ENCODE measurements at places on chromosomes 3 and 15. TPM values are rescaled to one million over a fixed set of nuclear protein-coding genes. Genes with fewer than 3 reads are reported as not detected.

DNA sequence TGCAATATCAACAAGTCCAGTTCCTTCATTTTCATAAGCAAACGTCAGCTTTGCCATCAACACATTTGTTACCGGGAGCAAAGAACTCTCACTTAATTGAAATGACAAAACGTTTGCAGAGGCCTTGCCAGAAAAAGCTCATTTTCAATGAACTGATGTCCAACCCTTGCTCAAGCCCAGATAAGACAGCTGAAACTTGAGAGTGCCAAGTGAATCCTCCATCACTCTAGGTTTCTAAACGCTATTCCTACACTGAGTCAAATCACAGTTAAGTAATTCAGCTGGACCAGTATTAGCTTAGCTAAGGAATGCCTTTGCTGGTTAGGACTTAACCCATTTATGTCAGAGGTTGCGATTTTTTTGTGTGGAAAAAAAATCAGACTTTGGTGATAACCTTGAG, 11.5 kb downstream of the CHSY1 start:
- no peak overlapping the region for H3K27ac ChIP-seq
- no peaks in the 10 kb centered on the region for H3K27me3 ChIP-seq
- no peak overlapping the region for H3K4me3 ChIP-seq
- H3K36me3 ChIP-seq = peaks cover 11% of the 10 kb centered on the region

GRCh38 chr15:50563756-50564155, 17.3 kb upstream of the USP50 start:
- no peaks in the 10 kb centered on the region for H3K4me1 ChIP-seq
- H3K36me3 ChIP-seq = peaks cover 18% of the 10 kb centered on the region
- no peak overlapping the region for H3K4me3 ChIP-seq
- DNase-seq = no peak
- H3K27ac ChIP-seq = no peak overlapping the region
- H3K27me3 ChIP-seq = no peaks in the 10 kb centered on the region

DNA sequence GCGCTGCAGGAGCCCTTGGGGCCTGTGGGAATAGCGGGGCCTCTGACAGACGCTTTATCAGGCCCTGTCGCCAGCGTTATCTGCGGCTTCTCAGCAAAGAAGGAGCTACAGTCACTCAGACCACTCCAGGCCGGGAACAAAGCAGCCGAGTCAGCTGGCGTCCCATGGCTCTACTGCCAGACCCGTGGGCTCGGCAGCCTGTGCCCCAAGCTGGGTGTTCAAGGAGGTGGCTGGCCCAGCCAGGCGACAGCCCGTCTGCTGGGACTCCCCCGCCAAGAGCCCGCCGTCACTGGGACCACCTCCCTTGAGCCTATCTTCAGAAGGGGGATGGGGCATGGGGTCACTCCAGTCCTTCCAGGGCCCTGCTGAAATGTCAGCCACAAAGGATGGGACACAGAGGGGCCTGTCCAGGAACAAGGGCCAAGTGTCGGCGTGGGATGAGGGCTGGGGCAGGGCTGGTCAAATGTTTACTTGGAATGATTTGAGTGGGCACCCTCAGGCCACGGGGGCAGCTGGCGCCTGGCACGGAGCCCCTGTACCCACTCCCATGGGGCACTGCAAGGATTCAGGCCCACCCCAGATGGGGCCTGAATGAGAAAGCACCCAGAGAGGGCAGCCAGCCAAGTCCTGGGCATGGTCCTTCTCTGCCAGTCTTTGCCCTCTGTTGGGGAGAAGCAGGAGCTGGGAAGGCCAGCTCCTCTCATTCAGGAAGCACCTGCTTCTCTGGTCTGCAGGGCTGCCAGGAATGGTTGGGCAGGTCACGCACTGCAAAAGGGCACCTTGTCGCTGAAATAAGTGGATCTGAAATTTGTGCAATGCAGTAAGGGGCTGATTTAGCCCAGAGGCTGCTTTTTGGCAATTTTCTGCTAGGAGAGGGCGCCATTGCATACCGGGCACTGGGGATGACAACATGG, 148.3 kb downstream of the SMAD6 start:
- H3K27me3 ChIP-seq = peaks cover 16% of the 10 kb centered on the region
- no peak for DNase-seq
- peaks cover 20% of the 10 kb centered on the region for H3K4me1 ChIP-seq
- H3K36me3 ChIP-seq = no peaks in the 10 kb centered on the region
- no peak overlapping the region for H3K4me3 ChIP-seq

- H3K27me3 ChIP-seq = no peaks in the 10 kb centered on the region
- no peak for DNase-seq
Observed at GRCh38 chr3:100103558-100104441, 10.5 kb downstream of the FILIP1L start.

DNA sequence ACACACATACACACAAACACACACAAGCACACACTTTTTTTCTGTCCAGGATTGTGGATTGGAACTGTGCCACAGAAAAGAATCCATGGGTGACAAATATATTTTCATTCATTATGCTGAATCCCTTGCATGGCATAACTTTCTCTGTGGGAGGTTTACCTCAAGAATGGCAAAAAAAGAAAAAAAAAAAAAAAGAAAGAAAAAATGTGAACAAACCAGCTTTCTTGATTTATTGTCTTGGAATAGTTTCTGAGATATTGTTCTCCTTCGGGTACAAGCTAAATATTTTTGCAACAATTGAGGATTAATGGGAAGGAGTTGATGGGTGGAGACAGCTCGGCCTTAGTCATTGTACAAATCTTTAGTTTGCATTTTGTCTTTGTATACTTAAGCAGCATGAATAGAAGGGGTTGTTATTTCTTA, 153.1 kb downstream of the GMNC start:
- no peak overlapping the region for H3K4me3 ChIP-seq
- H3K4me1 ChIP-seq = peaks cover 28% of the 10 kb centered on the region
- H3K36me3 ChIP-seq = no peaks in the 10 kb centered on the region
- no peak overlapping the region for H3K27ac ChIP-seq

DNA sequence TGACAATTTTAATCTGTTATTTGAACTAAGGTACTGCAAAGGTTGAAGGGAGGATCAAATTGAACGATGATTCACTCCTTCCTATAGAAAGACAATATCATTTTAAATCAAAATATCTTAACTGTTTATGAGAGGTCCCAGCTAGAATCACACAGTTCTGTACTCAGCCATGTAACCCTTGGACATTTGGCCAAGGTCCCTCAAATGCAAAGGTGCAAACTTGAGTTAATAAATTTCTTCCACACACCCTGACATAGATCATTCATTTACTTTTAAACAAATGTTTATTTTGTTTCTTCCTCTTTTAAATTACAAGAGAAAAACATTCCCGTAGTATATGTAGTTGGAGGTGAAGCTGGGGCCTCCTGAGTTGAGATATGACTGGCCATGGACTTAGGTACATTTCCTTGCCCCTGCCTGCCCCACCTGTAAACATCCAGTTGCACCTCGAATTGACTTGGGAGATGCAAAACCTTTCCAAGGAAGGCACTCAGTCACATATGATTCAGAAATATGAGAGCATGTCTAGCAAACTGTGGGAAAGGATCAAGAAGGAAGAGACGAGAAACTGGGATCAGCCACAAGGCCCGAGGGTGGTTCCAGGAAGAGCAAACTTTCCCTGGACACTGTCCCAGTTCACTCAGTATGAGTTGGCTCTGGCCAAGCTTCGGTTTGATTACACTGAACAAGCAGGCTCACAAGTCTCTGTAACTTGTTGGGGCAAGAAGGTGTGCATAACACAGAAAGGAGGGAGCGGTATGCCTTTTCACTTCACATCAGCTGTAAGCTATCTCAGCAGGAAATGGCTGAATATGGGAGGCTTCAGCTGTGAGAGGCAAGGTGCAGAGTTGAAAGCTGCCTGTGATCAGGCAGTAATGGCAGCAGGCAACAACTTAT, 6.7 kb downstream of the TNFSF10 start:
- no peaks in the 10 kb centered on the region for H3K36me3 ChIP-seq
- no peak overlapping the region for H3K4me3 ChIP-seq
- no peaks in the 10 kb centered on the region for H3K27me3 ChIP-seq
- no peak overlapping the region for H3K27ac ChIP-seq

Gene AADACL2
- not detected for total RNA-seq

- H3K4me3 ChIP-seq = no peak overlapping the region
- no peak for DNase-seq
- H3K4me1 ChIP-seq = peaks cover 31% of the 10 kb centered on the region
- H3K27ac ChIP-seq = no peak overlapping the region
- no peaks in the 10 kb centered on the region for H3K27me3 ChIP-seq
Observed at GRCh38 chr3:150293401-150294001, 114.6 kb upstream of the TSC22D2 start.

Gene TEX264
- 11.8 TPM for total RNA-seq

DNA sequence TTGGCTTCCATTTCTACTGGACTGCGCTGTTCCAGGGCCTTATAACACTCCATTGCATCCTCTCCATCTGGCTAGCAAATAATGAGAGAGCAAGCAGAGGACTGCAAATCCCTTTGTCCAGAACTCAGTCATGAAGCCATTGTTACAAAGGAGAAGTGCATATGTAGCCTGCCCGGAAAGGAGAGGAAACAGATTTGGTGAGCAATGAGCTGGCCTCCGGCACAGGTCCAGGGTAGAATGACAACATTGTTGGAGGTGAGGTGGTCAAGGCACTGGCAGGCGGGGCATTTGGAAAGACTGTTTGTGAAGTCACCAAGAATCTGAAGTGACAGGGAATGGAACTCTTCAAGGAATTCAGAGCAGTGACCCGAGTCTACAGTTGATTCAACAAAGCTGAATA, 25.0 kb upstream of the ATP1B3 start:
- no peaks in the 10 kb centered on the region for H3K27me3 ChIP-seq
- no peaks in the 10 kb centered on the region for H3K36me3 ChIP-seq
- no peaks in the 10 kb centered on the region for H3K4me1 ChIP-seq
- H3K27ac ChIP-seq = no peak overlapping the region

DNA sequence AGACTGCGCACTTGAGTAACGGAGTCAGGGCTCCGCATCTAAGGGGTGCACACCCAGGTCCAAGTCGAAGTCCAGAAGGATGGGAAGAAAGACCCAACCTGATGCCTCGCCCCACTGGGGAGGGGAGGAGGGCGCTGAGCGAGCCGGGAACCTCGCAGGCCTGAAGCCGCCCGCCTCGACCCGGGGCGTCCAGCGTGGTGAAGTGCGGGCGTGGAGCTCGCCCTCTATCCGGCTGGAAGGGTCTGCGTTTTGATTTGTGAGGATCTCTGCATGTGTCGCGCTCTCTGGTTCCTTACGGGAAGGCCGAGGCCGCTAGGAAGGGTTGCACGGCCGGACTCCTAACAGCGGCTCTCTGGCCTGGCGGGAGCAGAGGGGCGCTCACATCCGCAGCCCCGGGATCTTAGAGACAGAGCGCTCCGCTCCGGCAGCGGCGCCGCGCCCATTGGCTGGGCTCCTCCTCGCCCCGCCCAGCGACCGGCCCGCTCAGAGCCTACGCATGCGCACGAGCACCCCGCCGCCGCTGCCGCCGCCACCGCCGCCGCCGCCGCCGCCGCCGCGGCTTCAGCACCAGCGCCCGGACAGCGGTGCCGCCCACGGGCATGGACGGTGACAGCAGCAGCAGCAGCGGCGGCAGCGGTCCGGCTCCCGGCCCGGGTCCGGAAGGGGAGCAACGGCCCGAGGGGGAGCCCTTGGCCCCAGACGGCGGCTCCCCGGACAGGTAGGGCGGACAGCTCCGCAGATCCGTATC, at the start of gene DISP2:
Gene DISP2 (plus strand): TSS at position 497 of the 748 bp plus-strand sequence. CDS start 103 bp downstream, at position 600.
- H3K36me3 ChIP-seq = no peaks in the 10 kb centered on the region
- peaks cover 34% of the 10 kb centered on the region for H3K27me3 ChIP-seq
- DNase-seq = peak; percentile 91
- no peak within 1 kb of the TSS for H3K27ac ChIP-seq
- H3K4me1 ChIP-seq = peaks cover 29% of the 10 kb centered on the region

GRCh38 chr3:33717616-33717865, 513 bp downstream of the CLASP2 start:
- H3K27me3 ChIP-seq = no peaks in the 10 kb centered on the region
- 0 out of 2 replicates have a peak overlapping the region, but pooled peaks have one; percentile 56 for H3K27ac ChIP-seq
- DNase-seq = peak; percentile 73
- H3K4me1 ChIP-seq = peaks cover 9% of the 10 kb centered on the region

- H3K27ac ChIP-seq = no peak overlapping the region
- H3K4me1 ChIP-seq = peaks cover 29% of the 10 kb centered on the region
- H3K4me3 ChIP-seq = no peak overlapping the region
- H3K27me3 ChIP-seq = no peaks in the 10 kb centered on the region
- H3K36me3 ChIP-seq = no peaks in the 10 kb centered on the region
Observed at GRCh38 chr15:77811270-77811669, 178.6 kb upstream of the LINGO1 start.

Gene AMOTL2
- total RNA-seq = 76.9 TPM

DNA sequence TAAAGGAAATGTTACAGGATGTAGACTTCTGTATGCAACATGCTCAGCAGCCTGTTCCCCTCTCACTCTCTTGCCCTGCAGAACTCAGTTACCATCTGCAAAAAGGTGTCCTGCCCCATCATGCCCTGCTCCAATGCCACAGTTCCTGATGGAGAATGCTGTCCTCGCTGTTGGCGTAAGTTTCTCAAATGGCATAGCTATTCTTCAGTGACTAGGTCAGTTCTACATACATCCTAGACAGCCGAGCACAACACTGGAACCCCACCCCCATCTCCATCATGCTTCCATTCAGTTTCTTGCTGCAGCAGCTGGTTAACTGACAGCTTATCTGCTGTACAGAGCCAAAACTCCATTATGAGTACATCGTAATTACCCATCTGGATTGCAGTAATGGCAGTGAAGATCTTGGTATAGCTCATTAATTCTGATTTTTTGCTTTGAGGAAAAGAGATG, 4.5 kb downstream of the THBS1 start:
- H3K4me3 ChIP-seq = no peak overlapping the region
- H3K27ac ChIP-seq = no peak overlapping the region
- H3K27me3 ChIP-seq = no peaks in the 10 kb centered on the region
- peaks cover 78% of the 10 kb centered on the region for H3K36me3 ChIP-seq
- peaks cover 13% of the 10 kb centered on the region for H3K4me1 ChIP-seq

GRCh38 chr3:123819949-123820348, 64.2 kb downstream of the MYLK start:
- H3K4me3 ChIP-seq = no peak overlapping the region
- peaks cover 15% of the 10 kb centered on the region for H3K4me1 ChIP-seq
- no peak overlapping the region for H3K27ac ChIP-seq
- H3K36me3 ChIP-seq = peaks cover 9% of the 10 kb centered on the region
- DNase-seq = no peak

DNA sequence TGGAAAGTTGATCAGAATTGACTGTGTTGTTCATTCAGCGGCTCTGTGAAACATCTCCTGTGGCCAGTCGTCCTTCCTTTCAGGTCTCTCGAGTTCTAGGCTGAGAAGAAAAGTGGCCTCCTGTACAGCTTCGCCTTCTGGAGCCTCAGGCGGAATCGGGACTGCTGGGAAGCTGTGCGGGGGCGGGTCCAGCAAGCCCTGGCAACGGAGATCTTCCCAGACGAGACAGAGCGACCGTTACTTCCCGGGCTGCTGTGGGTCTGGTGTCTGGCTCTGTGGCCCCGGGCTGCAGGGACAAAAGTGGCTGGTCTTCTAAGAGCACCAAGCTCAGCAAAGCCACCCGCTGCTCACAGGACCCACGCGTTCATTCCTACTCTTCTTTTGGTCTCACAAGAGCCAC, 88.6 kb upstream of the CACNA2D3 start:
- no peaks in the 10 kb centered on the region for H3K36me3 ChIP-seq
- H3K27me3 ChIP-seq = no peaks in the 10 kb centered on the region

Gene TIGIT
- 0.07 TPM for total RNA-seq

Gene SLC2A2
- total RNA-seq = not detected

GRCh38 chr3:52443791-52444687, 864 bp downstream of the SEMA3G start:
- no peaks in the 10 kb centered on the region for H3K36me3 ChIP-seq
- peaks cover 7% of the 10 kb centered on the region for H3K4me1 ChIP-seq
- no peaks in the 10 kb centered on the region for H3K27me3 ChIP-seq
- DNase-seq = no peak
